Activated CD8-positive, alpha-beta memory T cell treated with anti-CD3 and anti-CD28 coated beads for 4 hours (primary cell): ENCODE measurements at places on chromosomes 13 and 19.
A peak's percentile ranks its signal among the peaks of the same experiment; 100 is the strongest.

DNA sequence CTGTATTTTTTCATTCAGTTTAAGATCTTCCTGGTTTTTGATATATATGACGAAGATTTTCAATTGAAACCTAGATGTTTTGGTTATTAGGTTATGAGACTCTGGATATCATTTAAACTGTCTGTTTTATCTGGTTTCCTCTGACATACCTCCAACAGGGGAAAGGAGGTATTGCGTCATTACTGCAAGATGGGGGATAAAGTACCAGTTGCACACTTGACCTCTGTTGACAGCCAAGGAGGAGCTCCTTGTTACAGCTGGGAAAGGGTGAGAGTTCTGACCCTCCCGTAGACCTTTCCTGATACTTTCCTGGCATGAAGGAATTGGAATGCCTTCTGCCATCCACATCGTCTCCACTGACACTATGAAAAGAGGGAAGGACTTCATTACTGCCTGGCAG, 82.0 kb upstream of the SHISA2 start:
- no peak for DNase-seq

DNA sequence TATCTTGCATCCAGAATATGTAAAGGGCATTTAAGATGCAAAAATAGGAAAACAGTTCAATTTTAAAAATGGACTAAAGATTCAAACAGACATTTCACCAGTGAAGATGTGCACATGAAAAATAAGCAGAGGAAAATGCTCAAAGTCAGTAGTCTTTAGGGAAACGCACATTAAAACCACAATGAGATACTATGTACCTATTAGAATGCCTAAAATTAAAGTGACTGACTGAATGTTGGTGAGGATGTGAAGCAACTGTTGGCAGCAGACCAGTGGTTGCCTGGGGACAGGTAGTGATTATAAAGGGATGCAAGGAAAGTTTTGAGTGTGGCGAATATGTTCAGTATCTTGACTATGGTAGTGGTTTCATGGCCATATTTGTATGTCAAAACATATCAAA, 75.2 kb downstream of the DGKH start:
- DNase-seq = no peak

GRCh38 chr13:31949486-31949885, 82.1 kb upstream of the FRY start:
- DNase-seq = no peak

GRCh38 chr19:42092350-42092749, 16.4 kb downstream of the ZNF574 start:
- DNase-seq = no peak

GRCh38 chr13:36724141-36724540, 50.3 kb downstream of the SERTM1 start:
- no peak for DNase-seq

DNA sequence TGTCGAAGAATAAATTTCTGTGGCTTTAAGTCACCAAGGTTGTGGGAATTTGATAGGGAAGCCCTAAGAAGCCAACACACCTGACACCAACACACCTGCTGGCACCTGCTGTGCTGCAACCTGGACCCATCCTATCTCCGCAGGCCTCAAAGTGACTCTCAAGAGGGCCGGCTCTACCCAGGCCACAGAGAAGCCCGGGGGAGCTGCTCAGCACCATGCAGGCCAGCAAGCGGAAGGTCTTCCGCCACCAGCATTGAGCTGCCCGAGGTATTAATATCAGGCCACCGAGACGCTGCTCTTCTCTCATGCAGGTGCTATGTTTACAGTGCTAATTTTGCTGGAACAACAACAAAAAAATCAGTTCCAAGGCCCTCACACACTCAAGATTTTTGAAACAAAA, 32.2 kb upstream of the CD33 start:
- no peak for DNase-seq

GRCh38 chr13:113927661-113928581, 46.0 kb downstream of the C13orf46 start:
- no peak for DNase-seq

GRCh38 chr13:110616103-110617101, 1.1 kb downstream of the NAXD start:
- DNase-seq = peak; percentile 6

GRCh38 chr19:22901431-22902130, 69.5 kb downstream of the ZNF723 start:
- DNase-seq = no peak

GRCh38 chr19:33374236-33374714, 766 bp downstream of the CEBPG start:
- DNase-seq = no peak

- DNase-seq = no peak
These were observed 152.7 kb downstream of the TNFRSF19 start for GRCh38 chr13:23722726-23723453.

GRCh38 chr13:111861766-111862366, 205.1 kb upstream of the SOX1 start:
- DNase-seq = no peak

GRCh38 chr13:107809125-107809524, 406.2 kb downstream of the LIG4 start:
- DNase-seq = no peak

DNA sequence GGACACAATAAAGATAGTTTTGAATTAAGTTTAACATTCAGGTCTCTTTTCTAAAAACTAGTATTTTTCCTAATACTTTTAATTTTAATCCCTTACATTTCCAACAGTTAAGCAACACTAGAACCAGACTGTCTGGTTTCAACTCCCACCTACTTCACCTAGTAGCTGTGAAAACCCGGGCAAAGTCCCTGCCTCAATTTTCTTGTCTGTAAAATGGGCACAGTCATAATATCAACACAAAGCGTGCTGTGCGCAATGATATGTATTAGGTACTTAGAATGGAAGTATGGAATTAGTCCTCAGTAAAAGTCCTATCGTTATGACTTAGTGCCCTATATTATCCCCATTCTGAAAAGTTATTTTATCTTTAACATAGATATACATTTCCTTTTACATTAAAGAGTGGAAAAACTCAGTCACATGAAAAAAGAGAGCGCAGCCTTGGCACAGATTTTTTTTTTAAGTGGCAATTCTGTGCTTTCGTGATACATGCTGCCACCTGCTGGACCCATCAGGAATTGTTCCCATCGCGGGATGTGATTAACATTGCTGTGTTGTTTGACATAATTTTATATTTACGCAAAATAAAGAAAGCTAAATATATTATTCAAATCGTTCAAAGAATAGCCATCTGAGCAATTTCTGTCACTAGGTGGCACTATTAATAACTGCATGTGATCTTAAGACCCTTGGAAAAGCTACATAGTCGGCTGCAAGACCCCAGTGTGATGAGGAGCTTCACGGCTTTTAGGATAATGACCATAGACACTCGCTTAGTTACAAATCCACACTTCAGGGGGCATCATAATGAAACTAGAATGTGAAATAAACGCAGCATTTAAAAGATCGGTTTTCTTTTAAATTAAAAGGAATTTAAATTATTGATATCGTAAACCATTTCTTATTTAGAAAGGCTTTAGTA, 59.9 kb downstream of the LIG4 start:
- DNase-seq = peak; percentile 7

GRCh38 chr13:85347251-85347650, 452.0 kb downstream of the SLITRK6 start:
- no peak for DNase-seq

GRCh38 chr13:25379011-25379410, 7.2 kb downstream of the ATP8A2 start:
- DNase-seq = no peak

- DNase-seq = no peak
These were observed 19.6 kb upstream of the NFIC start for GRCh38 chr19:3346677-3347353.

DNA sequence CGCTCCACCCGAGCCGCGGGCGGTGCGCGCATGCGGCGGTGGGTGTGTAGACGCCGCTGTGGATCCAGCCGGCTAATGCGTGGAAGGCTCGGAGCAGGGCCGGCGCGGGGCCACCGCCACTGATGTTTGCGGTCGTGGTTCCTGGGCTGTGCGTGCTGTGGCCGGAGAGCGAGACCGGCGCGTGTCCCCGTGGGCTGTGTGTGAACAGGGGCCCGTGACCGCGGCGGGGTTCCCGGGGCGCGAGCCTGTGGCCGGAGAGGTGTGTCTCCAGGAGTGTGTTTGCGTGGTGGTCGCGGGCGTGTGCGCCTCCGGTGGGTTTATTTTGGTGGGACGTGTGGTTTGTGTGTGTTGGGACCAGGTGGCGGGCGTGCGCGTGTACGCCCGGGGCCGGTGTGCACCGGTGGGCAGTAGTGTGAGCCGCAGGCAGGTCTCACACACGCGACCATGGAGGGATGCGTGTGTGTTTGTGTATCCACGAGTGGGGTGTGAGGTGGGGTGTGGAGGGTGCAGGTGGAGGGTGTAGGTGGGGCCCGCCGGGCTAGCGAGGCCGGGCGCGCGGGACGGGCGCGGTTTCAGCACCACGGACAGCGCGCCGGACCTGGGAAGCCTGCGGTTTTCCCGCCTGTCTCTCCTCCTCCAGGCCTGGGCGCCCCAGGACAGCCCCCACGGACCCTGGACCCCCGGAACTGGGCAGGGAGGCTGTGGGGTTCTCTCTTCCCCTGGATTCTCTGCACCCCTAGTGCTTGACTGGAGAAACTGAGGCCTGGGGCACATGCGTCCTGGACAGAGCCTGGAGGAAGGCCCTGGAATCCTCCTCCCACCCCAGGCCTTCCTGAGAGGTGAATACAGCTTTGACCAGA, 1.6 kb downstream of the HCN2 start:
- DNase-seq = no peak

GRCh38 chr19:42524250-42524649, 4.0 kb downstream of the CEACAM1 start:
- no peak for DNase-seq

DNA sequence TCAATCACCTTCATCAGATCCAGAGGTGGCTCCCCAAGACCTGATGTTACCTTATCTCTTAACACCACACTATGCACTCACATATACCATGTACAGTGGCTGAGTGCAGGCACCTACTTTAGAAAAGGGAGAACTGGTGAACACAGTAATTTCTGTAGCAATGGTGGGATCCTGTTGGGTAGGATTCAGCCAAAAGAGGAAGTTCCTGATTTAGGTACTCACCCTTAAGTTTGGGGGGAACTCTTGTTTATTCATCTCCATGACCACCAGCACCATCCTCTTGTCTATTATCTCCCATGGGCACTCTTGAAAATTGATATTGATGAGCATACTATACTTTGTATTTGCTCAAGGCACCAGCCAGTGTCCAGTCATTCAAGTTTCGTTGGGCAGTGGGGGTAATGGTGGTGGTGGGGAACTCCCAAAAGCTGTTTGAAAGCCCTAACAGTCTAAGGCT, 324.4 kb downstream of the LMO7 start:
- no peak for DNase-seq

DNA sequence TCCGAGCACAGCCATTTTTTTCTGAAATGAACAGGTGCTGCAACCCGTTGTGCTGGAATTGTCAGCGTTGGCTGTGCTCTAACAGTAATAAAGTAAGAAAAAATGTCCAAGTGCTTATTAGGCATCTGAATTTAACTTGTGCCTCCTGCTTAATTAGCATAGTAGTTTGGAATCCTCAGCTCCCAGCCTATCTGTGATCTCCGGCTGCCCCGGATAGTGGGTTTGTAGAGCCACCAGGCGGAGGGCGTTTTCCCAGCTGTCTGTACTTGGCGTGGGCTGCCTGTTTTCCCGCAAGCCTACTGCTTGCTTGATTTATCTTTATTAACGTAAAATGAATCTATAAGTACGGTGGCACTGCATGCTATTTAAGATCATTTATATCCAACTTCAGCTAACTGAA, 137.9 kb downstream of the MTUS2 start:
- no peak for DNase-seq

DNA sequence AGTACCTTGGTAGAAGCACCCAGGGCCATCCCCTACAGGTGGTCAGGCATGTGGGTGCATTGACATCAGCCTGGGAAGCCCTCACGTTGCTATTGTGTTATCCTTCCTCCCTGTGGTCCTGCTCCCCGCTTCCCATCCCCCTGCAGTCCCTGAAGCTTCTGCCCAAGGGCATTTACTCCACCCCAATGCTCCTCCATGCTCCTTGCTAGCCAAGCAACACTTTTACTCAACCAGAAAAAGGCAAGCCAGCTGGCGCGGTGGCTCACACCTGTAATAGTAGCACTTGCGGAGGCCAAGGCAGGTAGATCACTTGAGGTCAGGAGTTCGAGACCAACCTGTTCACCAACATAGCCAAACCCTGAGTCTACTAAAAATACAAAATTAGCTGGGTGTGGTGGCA, 54.8 kb upstream of the LATS2 start:
- no peak for DNase-seq

- no peak for DNase-seq
These were observed 512.8 kb downstream of the UQCRFS1 start for GRCh38 chr19:28700176-28700575.

- no peak for DNase-seq
These were observed 53.0 kb downstream of the CHST8 start for GRCh38 chr19:33674626-33675367.

DNA sequence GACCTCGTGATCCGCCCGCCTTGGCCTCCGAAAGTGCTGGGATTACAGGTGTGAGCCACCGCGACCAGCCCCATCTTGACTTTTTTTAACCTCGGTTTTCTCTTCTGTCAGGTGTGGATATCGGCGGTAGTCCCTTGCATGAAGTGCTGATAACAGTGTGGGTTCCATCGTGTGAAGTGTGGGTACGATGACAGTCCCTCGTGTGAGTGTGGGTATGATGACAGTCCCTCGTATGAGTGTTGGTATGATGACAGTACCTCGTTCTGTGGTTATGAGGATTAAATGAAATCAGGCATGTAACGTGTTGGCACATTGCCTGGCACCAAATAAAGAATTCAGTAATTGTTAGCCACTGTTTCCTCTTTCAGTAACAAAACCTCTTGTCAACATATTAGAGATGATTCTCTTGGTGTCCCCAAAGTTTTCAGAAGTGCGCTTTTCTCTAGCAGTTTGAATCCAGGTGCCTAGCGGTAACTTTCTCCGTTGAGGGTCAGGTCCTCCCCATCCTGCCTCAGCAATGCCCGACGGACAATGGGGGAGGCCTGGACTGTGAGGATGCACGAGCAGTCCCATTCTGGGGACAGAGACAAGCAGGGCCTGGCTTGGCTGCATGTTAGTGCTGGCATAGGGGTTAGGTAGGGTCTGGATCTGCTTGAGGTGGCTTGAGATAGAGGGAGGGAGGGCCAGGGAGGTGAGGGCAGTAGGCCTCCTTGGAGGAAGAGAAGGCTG, 15.3 kb downstream of the GATAD2A start:
- peak; percentile 26 for DNase-seq

DNA sequence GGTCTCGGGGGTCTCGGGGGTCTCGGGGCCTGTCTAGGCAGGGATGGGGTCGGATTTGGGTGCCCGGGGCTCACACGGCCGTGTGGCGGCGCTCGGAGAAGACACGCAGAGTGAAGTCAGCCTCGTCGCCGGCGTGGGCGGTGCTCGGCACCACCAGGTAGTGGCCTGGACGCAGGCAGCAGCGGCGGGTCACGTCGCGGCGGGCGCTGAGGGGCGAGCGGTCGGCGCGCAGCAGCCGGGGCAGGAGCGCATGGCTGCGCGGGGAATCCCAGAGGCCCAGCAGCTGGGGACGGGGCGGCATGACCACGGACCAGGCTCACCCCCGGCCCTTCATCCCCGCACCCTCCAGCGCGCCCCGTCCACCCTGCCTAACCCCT, 8.2 kb downstream of the CAPN12 start:
- DNase-seq = peak; percentile 44
